ENCODE measurements at places on chromosomes 16 and 17.

DNA sequence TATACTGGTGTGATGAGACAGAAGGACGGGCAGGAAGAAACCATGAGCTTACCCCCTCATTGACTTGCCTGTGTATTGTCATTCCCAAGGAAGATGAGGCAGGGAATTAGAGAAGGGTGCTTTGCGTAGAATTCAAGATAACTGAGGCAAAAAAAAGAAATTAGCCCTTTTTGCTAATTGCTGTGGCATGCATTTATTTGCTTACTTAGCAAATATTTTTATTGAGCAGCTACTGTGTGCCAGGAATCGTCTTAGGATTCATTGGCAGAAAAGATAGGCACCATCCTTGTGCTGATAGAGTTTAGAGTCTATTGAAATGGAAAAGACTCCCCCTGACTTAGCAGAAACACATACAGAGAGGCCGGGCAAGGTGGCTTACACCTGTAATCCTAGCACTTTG is 541.9 kb downstream of the TMEM114 start:
- no peak for DNase-seq

- DNase-seq: no peak
These were observed 66.7 kb downstream of the NACA2 start for GRCh38 chr17:61524319-61524718.

DNA sequence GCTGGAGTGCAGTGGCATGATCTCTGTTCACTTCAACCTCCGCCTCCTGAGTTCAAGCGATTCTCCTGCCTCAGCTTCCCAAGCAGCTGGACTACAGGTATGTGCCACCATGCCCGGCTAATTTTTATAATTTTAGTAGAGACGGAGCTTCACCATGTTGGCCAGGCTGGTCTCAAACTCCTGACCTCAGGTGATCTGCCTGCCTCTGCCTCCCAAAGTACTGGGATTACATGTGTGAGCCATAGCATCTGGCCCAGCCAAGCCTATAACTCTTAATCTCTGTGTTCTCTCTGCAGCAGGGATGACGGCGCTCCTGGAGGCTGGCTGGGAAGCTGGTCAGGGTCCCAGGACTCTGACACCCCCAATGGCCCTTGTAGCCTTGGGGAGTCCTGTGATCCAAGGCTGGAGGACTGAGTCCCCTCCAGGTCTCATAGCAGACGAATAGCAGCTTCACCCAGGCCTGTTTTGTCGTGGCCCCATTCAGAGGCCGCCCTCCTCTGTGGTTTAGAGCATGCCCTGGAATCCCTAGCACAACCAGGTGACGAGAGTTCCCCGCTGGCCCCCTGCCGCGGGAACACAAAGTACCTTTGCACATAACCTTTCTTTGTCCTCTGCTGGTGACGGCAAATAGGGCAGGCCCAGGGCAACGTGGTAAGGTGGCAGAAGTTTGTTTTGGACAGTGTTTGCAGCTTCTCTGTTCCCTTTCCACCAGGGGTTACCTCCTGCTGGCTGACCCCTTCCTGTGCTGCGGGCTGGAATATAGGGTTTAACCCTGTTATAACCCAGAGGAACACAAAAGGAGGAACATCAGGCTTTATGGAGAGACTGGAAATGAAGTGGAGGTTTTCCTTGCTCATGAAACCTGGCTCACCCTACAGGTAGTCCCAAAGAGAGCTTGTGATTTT is 43.0 kb upstream of the TOB1 start:
- DNase-seq: peak; percentile 64

DNA sequence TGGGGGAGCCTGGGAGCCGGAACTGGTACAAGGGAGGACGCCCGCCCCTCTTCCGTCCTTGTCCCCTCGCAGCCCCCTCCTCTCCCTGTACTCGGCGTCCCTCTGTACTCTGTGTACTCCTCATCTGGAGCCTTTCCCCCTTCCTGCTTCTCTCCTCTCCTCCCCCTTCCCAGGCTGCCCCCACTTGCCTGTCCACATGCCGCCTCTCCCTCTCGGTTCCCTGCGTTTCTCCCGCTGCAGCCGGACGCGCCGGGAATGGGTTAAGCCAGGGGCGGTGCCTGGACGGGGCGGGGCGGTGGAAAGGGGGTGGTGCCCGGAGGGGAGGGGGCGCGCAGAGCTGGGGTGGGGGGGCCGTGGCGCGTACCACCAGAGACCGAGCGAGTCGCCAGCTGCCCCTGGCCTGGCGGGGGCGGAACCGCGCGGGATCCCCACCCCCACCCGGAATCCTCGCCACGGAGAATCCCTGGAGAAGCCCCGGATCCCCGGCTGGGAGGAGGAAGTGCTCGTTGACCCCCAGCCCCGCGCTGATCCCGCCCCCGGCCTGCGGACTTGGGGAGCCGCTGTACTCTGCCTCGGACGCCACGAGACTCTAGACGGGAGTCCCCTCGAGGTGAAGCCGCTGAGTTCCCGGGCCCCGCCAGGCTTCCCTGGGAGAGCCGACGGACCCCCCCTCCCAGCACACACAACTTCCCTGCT is 22.6 kb downstream of the GJD3 start:
- peak; percentile 64 for DNase-seq

GRCh38 chr16:59192551-59193199 is 458.6 kb upstream of the GOT2 start:
- DNase-seq: no peak

DNA sequence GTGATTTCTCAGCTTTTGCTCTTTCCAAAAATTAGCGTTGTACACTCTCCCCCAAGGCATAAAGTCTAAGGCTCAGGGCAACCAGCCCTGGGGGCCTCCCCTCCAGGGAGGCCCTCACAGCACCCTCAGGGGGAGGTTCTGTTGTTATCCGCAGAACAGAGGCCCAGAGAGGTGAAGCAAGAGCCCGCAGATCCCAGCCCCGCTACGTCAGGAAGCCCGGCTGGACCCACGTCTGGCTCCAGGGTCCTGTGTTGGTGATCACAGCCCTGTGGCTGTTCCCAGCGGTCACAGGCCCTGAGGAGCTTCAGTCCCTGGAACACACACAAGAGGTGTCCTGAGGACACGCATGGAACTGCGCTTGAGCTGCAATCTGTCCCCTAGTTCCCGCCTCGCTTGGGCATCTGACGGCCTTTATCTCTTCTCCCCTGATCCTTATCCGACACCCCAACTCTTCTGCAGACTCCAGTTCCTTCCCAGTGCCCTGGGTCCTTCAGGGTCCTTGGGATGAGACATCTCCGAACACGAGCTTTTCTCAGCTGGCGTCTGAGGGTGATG is 1.1 kb upstream of the ZG16B start:
- DNase-seq: no peak

- no peak for DNase-seq
These were observed 307.2 kb upstream of the MYOCD start for GRCh38 chr17:12358477-12358876.

GRCh38 chr17:17757391-17757791 is 76.1 kb downstream of the RAI1 start:
- DNase-seq: peak; percentile 54

DNA sequence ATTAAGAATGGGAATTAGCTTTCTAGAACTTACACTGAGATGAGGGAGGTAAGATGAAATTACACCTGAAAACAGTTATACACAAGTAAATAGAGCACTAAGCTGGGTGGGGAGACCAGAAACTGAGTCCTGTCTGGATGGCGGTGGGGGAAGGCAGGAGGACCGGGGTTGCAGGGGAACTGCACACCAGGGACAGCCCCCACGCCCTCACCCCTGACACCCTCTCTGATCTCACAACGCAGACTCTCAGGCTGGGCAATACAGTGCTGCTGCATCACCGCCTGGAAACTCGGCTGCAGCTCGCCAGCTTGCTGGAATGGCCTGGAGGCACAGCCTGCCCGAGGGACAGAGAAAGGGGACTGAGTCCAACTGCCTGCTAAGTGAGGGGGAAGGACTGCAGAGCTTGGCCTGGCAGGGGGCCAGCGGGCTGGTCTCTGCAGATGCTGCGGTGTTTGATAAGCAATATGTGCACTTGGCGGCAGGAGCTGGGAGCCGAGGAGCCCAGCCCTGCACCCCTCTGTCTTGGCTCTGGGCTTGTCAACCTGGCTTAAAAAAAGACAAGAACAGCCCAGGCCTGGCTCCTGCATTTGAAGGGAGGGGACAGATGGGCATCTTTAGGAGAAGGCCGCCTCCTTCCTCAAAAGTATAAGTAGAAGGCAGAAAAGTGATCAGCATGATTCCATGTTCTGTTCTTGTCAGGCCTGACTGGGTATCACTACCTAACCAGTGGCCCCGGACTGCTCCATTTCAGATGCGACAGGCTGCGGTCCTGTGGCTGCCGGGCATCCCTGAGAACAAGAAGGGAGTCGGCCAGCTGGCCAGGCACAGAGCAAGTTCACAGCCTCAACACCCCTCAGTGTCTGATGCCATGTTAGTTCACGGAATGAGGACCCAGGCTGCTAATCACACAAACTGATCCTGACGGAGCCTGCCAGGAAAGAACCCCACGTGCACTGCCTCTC is 30.2 kb downstream of the SPHK1 start:
- no peak for DNase-seq

GRCh38 chr17:27233059-27233458 is 60.9 kb upstream of the WSB1 start:
- DNase-seq: no peak

DNA sequence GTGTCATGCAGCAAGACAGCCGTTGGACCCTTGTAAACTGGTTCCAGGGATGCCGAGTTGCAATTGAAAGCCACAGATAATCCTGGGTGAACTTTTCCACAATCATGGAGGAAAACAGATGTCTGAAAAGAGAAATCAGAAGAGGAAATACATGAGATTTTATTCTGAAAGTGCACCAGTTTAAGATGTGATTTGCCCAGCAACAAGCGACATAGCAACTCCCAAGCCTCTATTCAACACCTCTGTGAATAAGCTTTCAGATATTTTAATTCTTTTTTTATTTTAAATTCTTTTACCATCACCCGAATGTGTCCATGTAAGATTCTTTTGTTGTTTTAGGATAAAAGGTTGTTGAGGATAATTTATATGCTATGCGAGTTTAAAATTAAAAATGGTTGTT is 46.0 kb downstream of the PKD1L3 start:
- DNase-seq: no peak

DNA sequence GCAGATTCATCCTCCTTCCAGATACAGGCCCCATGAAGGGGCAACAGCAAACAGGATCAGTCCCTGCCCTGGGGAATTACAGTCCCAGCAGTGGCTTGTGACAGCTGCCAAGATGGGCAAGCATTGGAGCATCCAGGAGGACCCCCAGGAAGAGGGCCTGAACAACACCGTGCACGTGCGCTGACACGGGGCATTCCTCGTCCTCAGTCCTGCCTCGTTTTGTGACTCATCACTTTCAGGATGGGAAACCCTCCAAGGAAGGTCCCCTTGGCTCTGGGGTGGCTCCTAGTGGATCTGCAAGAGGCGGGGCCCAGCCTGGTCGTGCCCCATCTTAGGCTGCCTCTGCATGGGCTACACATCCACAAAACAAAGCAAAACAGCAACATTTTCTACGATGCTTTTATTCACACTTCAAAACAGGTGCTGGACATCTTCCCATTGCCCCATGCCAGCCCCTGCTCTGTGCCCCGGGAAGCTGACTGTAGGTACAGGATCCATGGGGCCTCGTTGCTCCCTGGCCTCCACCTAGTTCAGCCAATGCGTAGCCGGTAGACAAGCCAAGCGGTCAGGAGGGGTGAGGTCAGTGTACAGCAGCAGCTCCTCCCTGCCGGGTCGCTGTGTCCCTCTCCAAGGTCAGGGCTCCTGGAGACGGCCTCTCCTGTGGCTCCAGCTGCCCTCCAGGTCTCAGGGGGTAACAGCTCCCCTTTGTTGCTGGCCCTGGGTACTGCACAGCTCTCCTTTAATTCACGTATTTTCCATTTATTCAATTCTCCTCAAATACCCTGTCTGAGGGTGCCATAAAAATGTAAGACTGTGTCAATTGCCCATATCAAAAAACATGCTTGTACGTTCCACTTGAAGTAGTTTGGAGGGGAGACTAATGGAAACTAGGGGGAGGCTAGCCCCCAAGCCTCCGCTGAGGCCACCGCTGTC is 32.2 kb downstream of the ACTG1 start:
- DNase-seq: no peak

- DNase-seq: no peak
These were observed 79.1 kb upstream of the SDK2 start for GRCh38 chr17:73723317-73723716.

DNA sequence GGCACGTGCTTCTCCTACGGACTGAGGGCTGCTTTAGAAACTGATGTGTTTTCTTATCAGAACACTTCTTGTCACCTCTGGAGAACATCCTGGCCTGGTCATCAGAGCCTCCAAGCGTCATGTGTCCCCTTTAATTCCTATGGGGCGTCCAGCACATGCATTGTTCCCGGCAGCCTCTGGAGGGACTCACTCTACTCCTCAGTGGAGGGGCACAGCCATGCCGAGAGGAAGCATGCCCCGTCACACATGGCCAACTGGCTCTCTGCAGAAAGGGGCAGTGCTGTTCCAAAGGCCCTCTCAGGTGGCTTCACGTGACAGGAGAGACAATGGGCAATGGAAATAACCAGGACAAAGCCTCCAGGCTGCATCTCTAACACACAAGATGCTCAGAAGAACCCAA is 31.8 kb downstream of the CDRT15L2 start:
- DNase-seq: no peak

GRCh38 chr17:68531252-68531651 is 19.0 kb downstream of the PRKAR1A start:
- DNase-seq: no peak

Data from CD4-positive, alpha-beta T cell treated with Interferon gamma for 1 hour (primary cell).